Aorta (tissue), 5 donors: ENCODE measurements at places on chromosomes 2 and 18. TPM values are rescaled to one million over a fixed set of nuclear protein-coding genes. Genes with fewer than 3 reads are reported as not detected.

DNA sequence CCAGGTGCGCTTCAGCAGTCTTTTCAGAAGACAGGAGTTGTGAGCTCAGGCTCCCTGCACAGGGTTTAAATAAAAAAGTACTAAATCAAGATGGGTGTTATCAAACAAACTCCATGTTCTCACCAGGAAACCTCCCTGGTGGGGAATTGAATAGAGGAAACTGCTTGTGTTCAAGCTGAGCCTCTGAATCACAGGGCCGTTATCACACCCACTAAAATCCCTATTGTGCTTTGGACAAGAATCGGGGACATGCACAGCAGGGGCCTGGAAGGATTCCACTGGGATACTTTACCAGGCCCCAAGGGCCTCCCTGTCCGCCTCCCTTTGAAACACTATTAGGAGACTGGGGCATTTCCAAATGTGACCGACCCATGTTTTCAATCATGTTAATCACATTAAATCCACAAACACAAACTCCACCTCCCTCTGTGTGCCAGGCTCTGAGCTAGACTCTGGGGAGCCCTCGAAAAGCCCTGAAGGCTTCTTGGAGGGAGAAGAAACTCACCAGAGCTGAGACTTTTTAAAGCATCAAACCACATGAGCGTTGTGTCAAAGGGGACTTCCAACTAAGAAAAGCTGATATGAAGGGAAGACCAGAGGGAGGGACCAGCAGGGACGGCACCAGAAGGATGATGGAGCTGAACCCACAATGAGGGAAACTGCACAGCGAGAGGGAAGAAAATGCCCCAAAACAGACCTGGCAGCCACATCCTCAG lies 458.7 kb upstream of the ID2 start:
- no peak for DNase-seq

DNA sequence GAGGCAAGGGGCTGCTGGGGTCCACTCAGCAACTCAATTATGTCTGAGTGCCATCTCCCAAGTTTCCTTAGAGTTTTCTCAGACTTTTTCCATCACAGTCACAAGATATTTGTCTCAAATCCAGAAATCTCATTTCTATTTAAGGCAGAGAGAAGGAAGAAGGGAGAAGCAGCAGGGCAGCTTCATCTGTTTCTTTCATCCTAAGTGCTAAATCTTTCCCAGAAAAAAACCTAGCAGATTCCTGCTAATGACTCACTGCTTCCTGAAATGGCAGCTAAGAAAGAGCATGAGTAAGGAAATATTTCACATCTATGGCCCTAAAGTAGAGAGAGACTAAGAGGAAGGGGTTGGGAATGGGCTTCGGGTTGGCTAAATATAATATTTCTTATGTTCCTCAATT lies 88.0 kb downstream of the KYNU start:
- no peak for DNase-seq

Gene FAM237A
- not detected for polyA plus RNA-seq

Gene SERPINB12
- polyA plus RNA-seq: not detected

DNA sequence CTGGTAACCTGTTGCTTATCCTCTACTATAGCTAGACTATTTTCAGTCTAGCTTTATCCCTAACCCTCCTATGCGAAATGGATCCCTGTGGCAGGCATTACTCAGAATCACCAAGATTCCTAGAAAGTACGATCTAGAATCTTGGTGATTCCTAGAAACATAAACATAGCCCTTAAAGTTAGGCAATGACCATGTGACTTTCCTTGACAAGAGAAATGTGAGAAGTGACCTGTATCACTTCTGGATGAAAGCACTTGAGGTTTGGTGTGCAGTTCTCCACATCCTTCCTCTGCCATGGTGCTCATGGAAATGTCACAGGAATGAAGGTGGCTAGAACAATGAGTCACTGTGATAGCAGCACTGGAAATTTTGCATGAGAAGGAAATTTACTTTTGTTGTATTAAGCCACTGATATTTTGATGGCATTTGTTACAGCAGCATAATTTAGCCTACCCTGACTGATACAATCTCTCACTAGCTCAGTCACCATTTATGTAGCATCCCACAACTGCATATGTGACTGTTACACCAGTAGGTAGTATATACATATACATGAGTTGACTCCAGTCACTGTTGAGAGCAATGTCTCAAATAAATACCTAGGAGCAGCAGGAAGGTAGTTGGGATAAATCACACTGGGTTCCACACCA lies 68.3 kb upstream of the MAPRE2 start:
- DNase-seq: no peak

Gene GPR45
- not detected for polyA plus RNA-seq

Gene NCOA1
- polyA plus RNA-seq: 11.8 TPM

- DNase-seq: no peak
Observed at GRCh38 chr2:207505728-207506127, 24.0 kb upstream of the CREB1 start.

Gene FSHR
- polyA plus RNA-seq: not detected

- DNase-seq: no peak
Observed at GRCh38 chr18:23363865-23364570, 89.1 kb upstream of the RIOK3 start.

DNA sequence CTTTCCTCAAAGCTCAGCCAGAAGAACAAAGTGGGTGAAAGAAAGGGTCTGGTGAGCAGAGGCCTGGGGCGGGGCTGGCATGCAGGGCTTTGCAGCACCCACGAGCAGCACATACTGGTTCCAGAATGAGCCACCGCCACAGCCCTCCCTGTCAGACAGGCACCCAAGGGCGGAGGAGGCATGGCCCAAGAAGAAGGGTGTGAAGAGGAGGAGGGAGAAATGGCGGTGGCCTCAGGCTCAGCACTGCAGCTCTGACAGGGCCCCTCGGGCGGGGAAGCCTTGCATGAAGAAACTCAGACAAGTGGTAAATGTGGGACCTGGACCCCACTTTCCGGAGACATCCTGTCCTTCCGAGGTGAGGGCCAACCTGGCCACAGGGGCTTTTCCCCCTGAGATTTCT lies 15.7 kb downstream of the FAM228A start:
- no peak for DNase-seq
